Mucosa of gallbladder (tissue), 1 donor: ENCODE measurements at places on chromosomes 2 and 18.

DNA sequence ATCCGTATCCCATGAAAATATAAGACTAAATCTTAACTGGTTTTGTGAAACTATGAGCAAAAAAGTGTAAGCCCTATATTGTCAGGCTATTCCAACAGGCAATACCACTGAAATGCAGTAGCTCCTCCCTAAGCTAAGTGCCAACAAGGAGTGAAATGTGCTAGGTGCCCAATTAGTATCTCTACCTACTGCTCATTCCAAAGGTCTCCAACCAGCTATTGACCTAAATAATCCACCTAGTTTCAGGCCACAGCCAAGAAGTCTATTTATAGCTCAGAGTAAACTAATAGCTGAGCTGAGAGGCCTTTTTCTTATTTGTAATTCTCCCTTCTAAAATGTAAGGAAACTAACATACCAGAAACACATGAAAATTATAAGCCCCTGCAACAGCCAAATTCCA lies 482.2 kb downstream of the DCC start:
- no peak for DNase-seq

GRCh38 chr2:67797801-67798540 lies 264.8 kb downstream of the C1D start:
- DNase-seq = no peak

DNA sequence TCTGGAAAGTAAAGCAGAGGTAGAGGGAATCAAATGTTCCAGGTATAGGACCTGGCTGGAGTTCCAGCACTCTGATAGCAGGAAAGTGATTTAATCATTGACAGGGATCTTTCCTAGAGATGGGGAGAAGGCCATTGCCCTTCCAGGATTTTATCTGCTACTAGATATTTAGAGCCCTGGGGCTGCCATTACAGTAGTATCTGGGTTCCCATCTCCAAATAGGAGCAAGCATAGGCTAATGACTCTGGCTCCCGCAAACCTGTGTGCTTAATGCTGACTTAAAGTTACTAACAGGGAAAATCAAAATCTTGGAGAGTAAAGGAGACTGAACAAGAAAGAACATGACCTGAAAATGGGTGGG lies 297.6 kb upstream of the CCDC68 start:
- DNase-seq = no peak

DNA sequence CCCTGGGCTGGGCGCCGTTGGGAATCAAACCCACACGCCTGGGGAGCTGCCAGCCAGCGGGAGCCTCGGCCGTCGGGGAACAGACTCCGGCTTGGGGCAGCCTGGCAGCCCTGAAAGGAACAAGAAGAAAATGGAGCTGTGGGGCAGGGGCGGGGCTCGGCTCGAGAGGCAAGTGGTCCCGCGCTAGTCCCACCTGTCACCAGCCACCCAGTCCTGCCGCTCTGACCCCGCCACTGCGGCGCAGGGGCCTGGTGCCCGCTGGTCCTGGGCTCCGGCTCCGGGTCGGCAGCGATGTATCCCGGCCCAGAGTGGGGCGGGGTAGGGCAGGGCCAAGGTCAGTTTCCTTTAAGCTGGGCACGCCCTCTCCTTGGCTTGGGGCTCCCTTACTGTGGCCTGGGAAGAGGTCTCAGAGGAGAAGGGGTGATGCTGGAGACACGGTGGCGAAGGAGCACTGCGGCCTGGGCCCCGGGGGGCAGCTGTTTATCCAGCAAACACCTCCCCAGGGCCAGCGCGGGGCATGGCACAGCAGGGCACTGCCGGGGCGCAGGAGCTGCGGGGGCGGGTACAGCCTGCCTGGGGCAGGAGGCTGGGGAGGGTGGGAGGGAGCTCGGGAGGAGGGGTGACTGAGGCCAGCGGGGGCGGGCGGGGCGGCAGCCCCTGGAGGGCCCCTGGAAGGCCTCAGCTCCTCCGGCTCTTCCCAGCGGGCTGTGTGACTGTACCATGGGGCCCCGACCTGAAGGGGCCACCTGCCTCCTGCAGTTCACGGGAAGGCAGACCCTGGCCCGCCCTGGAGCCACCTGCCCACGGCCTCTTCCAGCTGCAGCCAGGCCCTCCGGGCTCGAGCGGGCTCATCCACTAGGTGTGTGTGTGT lies 15.6 kb downstream of the ODC1 start:
- no peak for DNase-seq

DNA sequence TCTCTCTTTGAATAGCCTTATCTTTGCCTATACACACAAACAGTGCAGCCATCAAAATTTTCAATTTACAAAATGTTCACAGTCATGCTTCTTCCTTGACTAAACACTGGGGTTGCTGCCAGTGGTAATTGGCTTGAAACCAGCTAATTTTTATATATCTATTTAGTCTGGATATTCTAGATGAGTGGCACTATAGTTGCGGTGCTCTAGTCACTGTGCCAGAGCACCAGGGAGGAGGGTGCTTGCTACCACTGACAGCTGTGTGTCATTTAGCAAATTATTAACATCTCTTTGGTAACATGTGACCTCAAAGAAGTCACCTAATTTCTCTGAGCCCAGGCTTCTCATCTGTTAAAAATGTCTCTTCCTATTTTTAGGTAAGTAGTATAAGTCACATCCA lies 130.4 kb downstream of the MEIS1 start:
- DNase-seq = no peak

- peak; percentile 54 for DNase-seq
Observed at GRCh38 chr2:41932241-41933045, 115.4 kb upstream of the PKDCC start.

GRCh38 chr2:176133389-176133788 lies 3.9 kb downstream of the HOXD8 start:
- no peak for DNase-seq

GRCh38 chr2:197196541-197197180 lies 113.9 kb downstream of the ANKRD44 start:
- no peak for DNase-seq

GRCh38 chr2:37039580-37039979 lies 44.6 kb downstream of the HEATR5B start:
- DNase-seq = no peak

DNA sequence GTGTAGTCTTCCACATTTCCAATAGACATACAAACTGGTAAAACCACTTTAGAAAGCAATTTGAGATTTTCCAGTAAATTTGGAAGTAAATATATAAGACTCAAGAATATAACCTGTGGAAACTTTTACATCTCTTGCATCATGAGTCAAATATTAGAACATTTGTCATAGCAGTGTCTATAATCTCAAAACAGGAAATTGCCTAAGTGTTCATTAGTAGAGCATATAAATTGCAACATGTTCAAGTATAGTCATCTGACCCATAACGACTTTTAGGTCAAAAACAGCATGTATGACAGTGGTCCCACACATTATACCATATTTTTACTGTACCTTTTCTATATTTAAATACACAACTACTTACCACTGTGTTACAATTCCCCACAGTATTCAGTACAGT lies 555.9 kb upstream of the VRK2 start:
- no peak for DNase-seq

GRCh38 chr2:46985512-46985911 lies 69.9 kb upstream of the MCFD2 start:
- no peak for DNase-seq

- DNase-seq = peak; percentile 33
Observed at GRCh38 chr2:110853516-110853915, 121.1 kb downstream of the ACOXL start.

DNA sequence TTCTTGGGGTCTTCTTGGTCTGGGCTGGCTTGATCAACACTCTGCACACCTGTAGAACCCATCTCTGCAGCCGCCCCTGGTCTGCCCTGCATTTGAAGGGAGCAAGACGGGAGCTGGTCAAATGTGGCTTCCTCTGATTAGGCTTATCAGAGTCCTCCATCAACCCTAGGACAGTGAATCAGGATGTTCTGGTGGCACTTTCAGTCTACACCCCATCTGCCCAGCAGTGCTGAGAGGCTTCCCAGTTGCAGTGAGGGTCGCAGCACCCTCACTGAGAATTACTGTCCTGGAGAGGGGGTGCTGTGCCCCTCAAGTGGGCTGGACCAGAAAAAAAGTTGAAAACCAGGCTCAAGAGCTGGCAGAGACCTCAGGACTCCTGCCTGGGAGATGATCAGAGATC lies 152.9 kb downstream of the DYSF start:
- DNase-seq = no peak

GRCh38 chr18:3172097-3172496 lies 47.7 kb downstream of the MYOM1 start:
- peak; percentile 34 for DNase-seq

GRCh38 chr2:69789175-69789721 lies 40.2 kb upstream of the GMCL1 start:
- no peak for DNase-seq

GRCh38 chr2:173090276-173090877 lies 14.7 kb downstream of the MAP3K20 start:
- no peak for DNase-seq

GRCh38 chr2:72696559-72696958 lies 129.3 kb downstream of the EXOC6B start:
- DNase-seq = no peak

DNA sequence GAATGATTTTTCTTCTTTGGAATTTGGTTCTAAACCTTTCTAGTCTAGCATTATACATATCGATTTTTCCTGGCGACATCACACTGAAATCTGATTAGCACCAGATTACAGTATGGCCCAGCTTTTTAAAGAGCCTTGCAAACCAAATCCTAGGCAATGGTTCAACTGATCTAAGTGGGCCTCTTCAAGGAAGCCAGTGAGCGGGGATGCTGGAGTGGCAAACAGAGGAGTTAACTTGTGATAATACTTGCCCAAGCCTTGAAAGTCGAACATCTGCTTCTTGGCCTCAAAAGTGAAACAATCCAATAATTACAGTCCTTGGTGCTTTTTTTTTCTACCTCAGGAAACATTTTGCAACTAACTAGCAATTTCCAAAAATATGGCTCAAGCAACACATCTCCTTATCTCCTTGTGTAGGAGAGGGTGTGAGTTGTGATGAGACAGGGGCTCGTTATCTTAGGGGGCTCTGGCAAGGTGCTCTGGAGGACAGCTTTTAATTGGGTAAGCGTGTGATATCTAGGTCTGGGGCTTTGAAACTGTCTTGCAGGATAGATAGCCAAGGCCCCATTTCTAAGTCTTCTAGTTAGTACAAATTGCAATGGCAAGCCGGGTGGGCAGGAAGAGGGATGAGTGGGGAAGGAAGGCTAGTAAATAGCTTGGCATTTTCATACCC lies 240.2 kb upstream of the CCDC68 start:
- DNase-seq = no peak

GRCh38 chr18:7221424-7222155 lies 9.3 kb upstream of the LRRC30 start:
- DNase-seq = peak; percentile 30

DNA sequence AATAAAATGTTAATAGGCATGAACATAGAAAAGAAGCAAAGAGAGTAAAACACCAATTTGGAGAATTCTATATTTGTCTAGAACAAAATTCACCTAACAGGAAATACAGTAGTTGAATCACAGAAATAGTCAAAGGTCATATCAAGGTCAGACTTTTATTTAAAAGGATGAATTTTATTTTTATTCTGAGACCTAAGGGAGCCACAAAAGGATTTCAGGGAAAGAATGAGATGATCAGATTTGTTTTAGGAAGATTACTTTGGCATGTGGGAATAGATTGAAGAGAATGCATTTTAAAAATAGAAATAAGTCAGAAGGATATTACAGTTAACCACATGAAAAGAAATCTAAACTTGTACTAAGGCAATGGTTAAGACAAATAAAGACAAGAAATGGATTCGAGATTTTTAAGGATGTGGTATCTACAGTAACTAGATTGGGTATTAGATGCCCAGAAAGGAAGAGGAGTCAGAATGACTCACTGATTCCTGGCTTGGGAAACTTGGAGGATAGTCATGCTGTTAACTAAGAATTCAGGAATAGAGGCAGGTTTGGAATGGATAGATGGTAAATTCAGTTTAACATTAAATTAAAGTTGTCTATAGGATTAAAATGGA lies 56.0 kb downstream of the METTL4 start:
- no peak for DNase-seq

- no peak for DNase-seq
Observed at GRCh38 chr18:67302043-67302442, 214.5 kb downstream of the DSEL start.

DNA sequence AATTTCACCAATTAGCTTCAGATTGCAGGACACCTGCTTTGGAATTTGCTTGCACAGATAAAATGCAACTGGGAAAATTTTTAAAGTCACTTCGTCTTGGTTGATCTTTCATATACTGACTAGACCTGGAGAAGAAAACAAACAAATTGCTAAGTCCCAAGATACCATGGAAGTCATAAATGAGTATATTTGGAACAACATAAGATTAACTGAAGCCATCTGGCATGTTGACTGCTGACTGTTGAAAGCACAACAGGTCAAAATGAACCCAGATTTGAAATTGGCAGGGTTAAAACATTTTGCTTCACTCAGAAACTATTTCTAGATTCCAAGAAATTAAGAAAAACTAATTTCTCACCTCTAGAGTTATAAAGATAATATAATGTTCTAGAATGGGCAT lies 470.7 kb downstream of the LPIN1 start:
- DNase-seq = no peak

- DNase-seq = peak; percentile 21
Observed at GRCh38 chr2:40760071-40760666, 308.3 kb upstream of the SLC8A1 start.

DNA sequence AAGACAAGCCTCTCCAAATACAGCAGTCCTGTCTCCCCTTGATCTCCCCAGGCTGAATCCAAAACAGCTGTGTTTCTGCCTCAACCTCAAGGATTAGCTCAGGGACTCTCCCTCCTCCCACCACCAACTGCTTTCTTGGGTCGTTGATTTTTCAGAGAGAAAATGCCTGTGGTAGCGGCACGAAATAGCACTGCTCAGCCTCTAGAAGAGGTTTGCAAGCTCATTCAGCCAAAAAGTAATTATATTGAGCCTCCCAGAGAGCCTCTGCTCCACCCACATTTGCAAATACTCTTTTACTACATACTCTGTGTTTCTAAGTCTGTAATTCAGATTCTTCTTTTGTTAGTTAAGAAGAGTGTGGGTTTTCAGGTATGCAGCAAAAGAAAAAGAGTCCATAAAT lies 396.4 kb upstream of the TNP1 start:
- DNase-seq = no peak

- no peak for DNase-seq
Observed at GRCh38 chr18:79746730-79747129, 51.0 kb upstream of the KCNG2 start.

GRCh38 chr2:39452396-39452795 lies 15.3 kb upstream of the MAP4K3 start:
- DNase-seq = no peak

GRCh38 chr2:36912695-36913094 lies 53.6 kb downstream of the STRN start:
- no peak for DNase-seq

DNA sequence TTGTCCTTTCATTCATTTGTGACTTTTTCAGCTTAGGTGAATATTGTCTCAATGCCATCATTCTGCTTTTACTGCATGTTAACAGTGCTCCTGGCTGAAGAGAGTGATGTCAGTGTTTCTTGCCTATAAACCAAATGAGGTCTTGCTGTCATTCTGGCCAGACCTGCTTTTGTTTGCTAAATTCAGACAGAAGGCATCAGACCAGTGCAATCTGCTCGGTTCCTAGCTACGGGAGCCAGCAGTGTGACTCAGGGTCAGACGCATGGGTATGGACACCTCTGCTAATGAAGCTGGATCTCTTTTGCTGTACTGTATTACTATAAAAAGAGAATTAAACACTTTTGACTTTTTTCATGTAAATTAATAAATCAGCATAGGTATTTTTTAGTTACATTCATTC lies 178.9 kb downstream of the TMEM182 start:
- no peak for DNase-seq

- no peak for DNase-seq
Observed at GRCh38 chr2:208406474-208407451, at the start of gene PTH2R. TSS of gene PTH2R (plus strand) at chr2:208406792. CDS start at chr2:208407044, 252 bp downstream.

GRCh38 chr2:152572031-152572430 lies 145.2 kb downstream of the PRPF40A start:
- no peak for DNase-seq

- DNase-seq = no peak
Observed at GRCh38 chr2:30382995-30383394, 64.1 kb upstream of the LCLAT1 start.
